Parietal lobe (tissue), 2 donors: ENCODE measurements at places on chromosomes 1 and 21. TPM values are rescaled to one million over a fixed set of nuclear protein-coding genes. Genes with fewer than 3 reads are reported as not detected.

Gene G0S2
- total RNA-seq, result 2.2 TPM

Gene MYOC
- total RNA-seq, result not detected

Gene CORT
- 3.8 TPM for total RNA-seq

Gene ZNF648
- total RNA-seq, result 0.31 TPM

Gene LYPD8
- total RNA-seq, result not detected

Gene ZNF644
- total RNA-seq, result 227 TPM

Gene WNT3A
- total RNA-seq, result not detected
